ENCODE measurements at places on chromosomes 2 and 18.

DNA sequence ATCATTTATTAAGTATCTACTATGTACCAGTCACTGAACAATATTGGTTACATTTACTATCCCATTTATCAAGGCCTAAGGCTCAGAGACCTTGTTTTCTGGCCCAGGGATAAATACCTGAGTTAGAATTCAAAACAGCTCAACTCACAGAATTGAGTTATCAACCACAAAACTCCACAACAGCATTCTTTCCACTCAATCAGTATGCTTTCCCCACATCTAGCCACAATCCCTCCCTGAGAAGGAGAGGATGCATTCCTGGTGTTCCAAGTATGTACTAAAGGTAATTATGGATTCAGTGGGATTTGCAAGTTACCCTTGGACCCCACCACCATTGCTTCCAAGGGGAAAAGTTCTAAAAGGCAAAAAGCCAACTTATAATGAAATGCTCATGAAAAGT is 104.2 kb upstream of the PID1 start:
- no peak for DNase-seq

- DNase-seq = peak; percentile 41
Observed at GRCh38 chr2:32714521-32714920, 86.7 kb downstream of the TTC27 start.

DNA sequence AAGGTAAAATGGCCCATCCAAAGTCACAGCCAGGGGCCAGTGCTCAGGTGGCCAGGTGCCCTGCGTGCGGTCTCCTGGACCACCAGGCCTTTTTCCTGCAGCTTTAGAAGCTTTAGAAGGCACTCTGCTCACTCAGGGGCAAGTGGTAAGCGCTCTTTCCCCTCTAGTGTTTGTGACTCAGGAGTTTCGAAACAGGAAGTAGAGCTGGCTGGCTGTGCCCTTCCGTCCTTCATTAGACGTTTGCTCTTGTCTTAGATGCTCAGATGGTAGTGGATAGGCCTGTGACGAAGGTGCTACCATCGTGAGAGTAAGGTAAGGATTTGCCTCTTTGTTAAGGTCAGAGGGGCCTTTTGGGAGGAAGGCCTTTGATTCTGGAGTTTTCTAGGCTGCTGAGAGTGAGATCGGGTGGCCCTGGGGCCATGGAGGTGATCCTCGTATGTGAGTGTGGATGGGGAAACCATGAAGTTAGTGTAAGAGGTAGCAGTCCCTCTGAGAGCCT is at the start of gene CASP8:
TSS of gene CASP8 (plus strand) at position 235 of the 499 bp plus-strand sequence. CDS start 5,951 bp downstream, outside the sequence.
- no peak for DNase-seq

- no peak for DNase-seq
Observed at GRCh38 chr2:28276076-28276618, 116.5 kb upstream of the FOSL2 start.

DNA sequence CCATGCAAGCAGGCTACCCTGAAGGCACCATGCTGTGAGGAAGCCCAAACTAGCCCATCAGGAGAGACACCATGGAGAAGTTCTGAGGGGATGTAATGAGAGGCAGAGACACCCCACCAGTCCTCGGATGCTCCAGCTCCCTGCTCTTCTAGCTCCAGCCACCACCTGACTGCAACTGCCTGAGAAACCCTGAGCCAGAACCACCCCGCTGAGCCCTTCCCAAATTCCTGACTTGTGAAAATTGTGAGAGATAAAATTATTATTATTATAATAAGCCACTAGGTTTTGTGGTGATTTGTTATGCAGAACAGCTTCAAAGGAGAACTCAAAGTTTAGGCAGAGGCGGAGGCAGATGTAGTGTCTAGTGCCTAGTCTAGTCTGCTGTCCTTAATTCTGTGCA is 67.1 kb upstream of the HK2 start:
- DNase-seq = no peak

GRCh38 chr2:26347286-26347865 is 787 bp upstream of the ADGRF3 start:
- DNase-seq = no peak

DNA sequence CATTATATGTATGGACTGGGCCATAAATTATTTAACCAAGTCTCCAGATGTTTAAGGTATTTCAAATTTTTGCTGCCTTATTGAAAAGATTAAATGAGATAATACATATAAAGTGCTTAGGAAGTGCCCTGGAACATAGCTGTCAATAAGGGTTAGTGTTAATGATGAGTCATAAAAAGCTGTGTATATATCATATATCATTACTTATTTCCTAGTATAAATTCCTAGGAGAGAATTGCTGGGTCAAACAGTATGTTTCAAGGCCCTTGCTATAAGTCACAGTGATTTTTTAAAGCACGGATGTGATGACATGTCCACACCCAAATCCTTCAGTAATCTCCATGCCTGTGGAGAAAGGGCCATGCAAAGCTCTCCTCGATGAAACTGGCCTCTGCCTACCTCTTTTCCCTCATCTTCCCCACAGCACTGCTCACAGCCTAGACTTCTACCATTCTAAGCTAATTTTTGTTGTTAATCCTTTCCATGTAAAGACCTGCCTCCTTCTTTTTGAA is 8.5 kb downstream of the ZNF2 start:
- no peak for DNase-seq

DNA sequence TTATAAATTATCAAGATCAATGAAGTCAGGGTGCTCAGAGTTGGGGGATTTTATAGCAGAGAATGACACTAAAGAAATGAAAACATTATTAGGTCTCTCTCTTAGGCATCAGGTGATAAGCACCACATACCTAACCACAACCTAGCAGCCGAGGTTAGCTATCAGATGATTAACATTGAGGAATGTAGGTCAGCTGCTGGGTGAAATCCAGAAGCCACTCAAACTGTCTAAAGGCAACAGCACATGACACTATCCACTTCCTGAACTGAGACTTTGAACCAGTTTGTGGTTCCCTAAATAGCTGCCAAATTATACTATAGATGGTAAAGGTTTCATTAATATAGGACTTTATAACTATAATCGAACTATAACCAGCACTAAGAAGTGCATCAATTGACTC is 4.7 kb downstream of the EPG5 start:
- no peak for DNase-seq
